HFFc6 (cell line): ENCODE measurements at places on chromosomes 6 and 20. TPM values are rescaled to one million over a fixed set of nuclear protein-coding genes. Genes with fewer than 3 reads are reported as not detected.

DNA sequence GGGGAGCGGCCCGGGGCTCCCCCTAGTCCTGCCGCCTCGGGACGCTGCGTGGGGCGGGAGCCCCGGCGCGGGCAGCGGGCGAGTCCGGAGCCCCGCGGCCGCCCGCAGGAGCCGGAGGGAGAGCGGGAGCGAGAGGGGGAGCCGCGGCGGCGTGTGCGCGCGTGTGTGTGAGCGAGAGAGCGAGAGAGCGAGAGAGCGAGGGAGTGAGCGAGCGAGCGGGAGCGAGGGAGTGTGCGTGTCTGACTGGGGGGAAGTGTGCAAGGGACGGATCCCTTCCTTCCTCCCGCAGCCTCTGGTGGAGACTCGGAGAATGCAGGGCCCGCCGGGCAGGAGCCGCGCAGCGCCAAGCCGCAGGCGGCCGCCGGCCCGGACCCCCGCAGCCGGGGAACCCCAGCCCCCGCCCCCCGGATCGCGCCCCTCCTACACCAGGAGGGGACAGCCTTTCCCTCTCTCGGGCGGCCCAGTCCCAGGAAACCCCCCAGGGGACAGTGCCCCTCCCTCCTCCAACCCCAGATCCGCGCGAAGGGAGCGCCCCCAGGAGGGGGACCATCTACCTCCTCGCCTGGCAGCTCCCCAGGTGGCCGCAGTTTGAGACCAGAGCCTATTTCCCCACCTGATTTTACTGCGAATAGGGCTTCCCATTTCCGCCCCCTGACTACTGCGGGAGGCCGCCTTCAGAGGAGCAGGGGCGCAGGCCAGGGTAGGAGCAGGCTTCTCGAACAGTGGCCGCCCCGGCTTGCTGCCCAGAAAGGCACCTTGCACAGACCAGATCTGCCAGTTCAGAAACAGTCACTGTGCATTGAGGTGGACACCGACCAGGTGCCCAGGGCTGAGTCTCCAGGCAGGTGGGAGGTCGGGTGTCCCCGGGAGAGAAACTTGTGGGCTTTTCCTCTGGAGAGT lies at the start of gene CDH22:
CDH22 (minus strand) TSS at position 241 of the 900 bp plus-strand sequence. CDS start 57,204 bp downstream, outside the sequence.
- DNase-seq: peak; percentile 11
- H3K4me1 ChIP-seq: no peaks in the 10 kb centered on the region
- no peaks in the 10 kb centered on the region for H3K36me3 ChIP-seq
- no peak within 1 kb of the TSS for H3K4me3 ChIP-seq
- no peak within 1 kb of the TSS for H3K27ac ChIP-seq

DNA sequence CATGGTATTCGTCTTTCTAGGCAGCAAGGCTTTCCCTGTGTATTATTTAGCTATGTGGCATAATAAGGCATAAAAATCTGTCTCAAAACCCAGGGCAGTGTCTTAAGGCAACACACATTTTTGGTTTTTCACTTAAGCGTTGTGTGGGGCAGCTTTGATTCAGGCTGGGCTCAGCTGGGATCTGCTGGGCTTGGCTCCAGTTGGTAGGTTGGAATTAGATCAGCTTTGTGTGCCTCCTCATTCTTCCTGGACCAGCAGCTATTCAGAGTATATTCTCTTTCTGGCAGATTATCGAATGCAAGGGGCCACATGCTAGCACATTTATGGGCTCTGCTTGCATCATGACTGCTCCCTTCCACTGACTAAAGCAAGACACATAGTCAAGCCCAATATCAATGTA lies 487.9 kb downstream of the RFPL4B start:
- no peak overlapping the region for H3K4me3 ChIP-seq
- DNase-seq: no peak
- no peak overlapping the region for H3K27ac ChIP-seq
- H3K4me1 ChIP-seq: peaks cover 27% of the 10 kb centered on the region
- no peaks in the 10 kb centered on the region for H3K36me3 ChIP-seq

DNA sequence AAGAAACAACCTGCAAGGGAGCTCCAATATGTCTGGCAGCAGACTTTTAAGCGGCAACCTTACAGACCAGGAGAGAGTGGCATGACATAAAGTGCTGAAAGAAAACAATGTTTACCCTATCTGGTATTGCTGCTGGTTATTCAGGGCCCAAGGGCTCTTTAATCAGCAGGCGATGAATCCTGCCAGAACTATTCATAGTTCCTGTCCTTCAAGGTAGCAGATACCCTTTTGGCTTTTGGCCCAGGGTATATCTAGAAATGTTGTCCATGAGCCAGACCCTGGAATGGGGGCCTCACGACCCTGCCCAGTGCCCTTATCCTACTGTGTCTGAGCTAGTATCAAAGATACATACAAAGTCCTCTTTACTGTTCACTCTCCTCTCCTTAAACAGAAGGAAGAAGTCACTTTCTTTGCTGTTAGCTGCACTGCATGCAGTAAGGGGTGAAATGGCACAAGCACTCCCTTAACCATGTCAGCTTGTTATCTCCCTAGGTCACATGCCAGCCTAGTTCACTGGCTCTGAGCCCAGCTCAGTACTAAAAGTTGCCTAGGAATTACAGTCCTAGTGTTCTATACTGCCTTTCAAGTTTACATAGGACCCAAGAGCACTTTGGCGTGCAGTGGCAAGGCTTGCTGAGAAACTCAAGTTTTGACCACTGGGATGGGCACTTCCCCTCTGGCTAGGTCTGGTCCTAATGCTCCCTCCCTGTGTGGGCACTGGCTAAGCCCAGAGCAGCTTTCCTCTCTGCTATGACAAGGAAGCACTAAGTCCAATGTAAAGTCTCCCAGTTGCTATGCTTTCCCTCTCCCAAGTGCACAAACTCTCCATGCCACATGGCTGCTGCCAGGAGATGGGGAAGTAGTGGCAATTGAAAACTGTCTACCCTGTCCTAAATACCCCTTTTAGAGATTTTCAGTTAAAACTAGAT lies 122.0 kb downstream of the HTR1B start:
- no peak overlapping the region for H3K27ac ChIP-seq
- no peaks in the 10 kb centered on the region; the same call in 1 of the 2 replicates for H3K27me3 ChIP-seq
- H3K4me3 ChIP-seq: no peak overlapping the region
- H3K4me1 ChIP-seq: peaks cover 20% of the 10 kb centered on the region; the same call in 1 of the 2 replicates
- DNase-seq: no peak
- H3K36me3 ChIP-seq: peaks cover 11% of the 10 kb centered on the region; the same call in 1 of the 2 replicates

GRCh38 chr6:144351379-144352127 lies 66.4 kb downstream of the UTRN start:
- no peak for DNase-seq
- H3K36me3 ChIP-seq: peaks cover 15% of the 10 kb centered on the region
- H3K27ac ChIP-seq: no peak overlapping the region
- peaks cover 47% of the 10 kb centered on the region for H3K4me1 ChIP-seq
- H3K27me3 ChIP-seq: no peaks in the 10 kb centered on the region; the same call in 1 of the 2 replicates
- H3K4me3 ChIP-seq: no peak overlapping the region

DNA sequence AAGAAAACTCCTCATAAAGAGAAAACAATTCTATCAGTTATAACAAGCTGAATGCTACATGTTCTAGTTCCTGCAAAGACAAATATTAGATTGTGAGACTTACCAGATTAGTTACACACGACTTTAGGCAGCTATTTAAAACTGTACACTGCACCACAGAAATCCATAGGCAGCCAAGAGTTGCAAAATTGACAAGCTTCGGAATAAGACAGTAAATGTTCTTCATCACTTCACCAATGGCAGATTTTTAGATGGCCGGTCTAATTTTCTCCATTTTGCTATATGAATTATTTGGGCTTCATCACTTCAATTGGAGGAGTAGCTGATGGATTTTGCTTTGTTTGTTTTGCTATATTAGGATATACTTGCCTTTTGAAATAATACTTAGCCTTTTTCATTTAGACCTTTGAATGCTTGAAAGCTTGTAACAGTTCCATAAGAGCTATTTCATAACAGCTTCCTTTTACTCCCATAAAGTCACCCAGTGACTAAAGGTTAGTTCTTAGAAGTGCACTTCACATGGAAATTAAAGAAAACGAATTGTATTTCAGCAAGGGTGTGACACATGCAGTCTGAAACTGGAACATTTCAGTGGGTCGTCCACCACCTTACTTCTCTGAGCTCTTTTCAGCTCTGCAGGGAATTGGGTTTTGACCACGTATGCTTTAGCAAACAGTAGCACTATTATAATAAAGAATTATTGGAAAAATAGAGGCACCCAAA lies at the start of gene ROS1:
ROS1 (minus strand) TSS at position 512 of the 723 bp plus-strand sequence; CDS start at position 226, 286 bp downstream.
- no peak within 1 kb of the TSS for H3K4me3 ChIP-seq
- H3K27me3 ChIP-seq: peaks cover 15% of the 10 kb centered on the region
- H3K36me3 ChIP-seq: no peaks in the 10 kb centered on the region
- no peak within 1 kb of the TSS for H3K27ac ChIP-seq
- no peak for DNase-seq

TREML1 gene
- total RNA-seq: not detected in 3 replicates

PLAGL1 gene
- 24.1 to 28.9 TPM (median 26.1 TPM) in 3 replicates for total RNA-seq
